ENCODE measurements at places on chromosomes 16 and 17.

DNA sequence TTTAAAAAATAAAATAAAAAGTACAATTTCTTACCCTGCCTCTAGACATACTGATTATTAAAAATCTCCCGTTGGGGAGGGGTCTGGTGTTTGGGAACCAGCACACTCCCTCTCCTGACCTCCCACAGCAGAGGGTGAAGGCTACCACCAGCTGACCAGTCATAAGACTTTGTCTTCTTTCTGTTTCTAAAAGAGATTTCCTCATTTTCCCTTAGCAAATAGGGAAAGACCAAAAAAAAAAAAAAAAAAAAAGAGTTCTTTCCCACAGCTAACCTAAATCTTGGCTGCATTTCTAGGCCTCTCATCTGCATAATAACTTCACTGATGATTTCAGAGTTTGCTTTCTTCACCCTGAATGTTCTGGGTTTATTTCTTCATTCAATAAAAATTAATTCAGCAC, 30.3 kb downstream of the CDK5RAP3 start:
- DNase-seq, result no peak

GRCh38 chr17:1787301-1787902, 25.5 kb downstream of the SERPINF1 start:
- no peak for DNase-seq

DNA sequence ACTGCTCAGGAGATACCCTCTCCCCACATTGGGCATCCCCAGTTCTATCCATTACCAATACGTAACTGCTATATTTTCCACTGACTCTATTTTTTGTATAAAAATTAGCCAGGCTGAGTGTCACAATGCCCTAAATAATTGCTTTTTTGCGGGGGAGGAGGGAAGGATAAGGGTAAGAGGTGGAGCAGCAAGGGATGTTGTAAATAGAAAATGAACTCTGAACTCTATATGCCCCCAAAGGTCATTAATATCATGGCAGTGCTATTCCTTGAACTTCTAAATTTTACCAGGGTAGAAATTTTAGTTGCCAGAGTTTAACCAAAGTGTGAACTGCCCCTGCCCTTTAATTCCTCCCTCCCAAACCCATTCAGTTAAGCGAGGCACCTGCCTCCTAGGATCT, 118.7 kb downstream of the SKAP1 start:
- no peak for DNase-seq

- no peak for DNase-seq
These were observed 284.1 kb downstream of the SOX9 start for GRCh38 chr17:72404872-72405271.

GRCh38 chr17:73973586-73974409, 229.7 kb upstream of the RPL38 start:
- DNase-seq, result no peak

DNA sequence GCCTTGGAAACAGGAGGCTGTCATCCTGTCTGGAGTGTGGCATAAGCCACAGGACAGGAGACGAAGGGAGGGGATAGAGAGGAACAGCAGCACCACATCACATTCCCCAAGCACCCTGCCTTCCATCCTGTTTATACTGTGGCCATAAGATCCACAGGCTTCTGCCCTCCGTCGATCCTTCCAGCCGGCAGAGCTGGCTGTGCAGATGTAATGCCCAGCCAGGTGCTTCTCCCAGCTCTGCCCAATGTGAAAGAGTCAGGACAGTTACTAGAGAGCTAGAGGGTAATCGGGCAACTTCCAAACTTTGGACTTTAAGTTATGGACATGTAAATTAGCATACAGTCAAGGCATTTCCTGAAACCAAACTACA, 368.4 kb downstream of the SOX9 start:
- no peak for DNase-seq

DNA sequence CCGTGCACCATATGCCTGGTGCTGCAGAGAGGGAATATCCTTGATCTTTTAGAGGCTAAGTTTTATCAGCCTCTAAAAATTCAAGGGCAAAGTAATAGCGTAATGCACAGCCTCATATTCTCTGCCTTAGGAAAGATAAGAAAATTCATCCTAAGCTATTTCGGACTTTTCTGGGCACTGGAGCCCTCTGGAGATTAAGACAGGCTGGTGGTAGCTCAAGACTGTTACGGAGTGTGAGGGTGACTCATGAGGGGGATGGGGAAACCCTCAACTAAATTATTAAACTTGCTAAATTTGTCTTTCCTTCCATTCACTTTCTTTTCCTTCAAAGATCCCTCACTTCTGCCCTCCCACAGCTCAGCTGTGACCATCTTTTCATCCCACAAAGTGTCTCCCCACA, 73.3 kb downstream of the RPH3AL start:
- no peak for DNase-seq

DNA sequence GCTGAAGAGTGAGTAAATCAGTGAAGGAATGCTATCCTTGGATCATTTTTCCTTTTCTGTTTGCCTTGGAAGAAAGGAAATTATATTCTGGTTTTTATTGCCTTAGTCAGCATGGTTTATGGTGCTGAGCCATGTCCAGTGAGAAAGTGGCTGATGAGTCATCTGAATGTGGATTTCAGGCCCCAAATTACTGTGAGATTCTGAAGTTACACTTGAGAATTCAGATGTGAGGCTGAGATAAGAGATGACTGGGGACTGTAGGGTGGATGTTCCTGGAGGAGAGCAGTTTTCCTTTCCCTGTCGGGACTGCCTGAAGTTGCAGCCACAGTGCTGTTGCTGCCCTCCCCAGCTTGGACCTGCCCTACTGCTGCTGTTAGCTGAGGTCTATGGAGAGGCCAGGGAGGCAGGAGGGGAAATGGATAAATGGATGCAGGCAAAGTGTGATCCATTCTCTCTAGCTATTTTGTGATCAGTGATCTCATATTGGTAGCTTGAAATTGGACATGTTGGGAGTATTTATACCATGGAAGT, 4.2 kb upstream of the MAP3K14 start:
- DNase-seq, result no peak

DNA sequence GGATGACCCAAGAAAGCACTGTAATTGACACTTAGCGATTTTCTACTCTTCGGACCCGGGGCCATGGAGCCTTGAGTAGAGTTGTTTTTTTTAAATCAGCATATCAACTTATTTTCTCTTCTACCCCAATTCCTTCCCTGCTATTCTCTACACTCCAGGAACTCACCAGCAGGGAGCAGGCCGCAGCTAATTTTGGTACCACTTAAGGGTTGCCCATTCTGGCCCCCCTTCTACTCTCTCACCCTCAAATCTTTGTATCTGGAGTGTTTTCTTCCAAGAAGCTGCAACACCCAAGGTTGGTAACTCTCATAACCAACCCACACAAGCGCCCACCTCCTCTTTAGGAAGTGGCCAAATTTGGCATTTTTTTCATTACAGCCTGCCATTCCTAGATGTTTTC, 5.5 kb upstream of the ERAL1 start:
- DNase-seq, result no peak

DNA sequence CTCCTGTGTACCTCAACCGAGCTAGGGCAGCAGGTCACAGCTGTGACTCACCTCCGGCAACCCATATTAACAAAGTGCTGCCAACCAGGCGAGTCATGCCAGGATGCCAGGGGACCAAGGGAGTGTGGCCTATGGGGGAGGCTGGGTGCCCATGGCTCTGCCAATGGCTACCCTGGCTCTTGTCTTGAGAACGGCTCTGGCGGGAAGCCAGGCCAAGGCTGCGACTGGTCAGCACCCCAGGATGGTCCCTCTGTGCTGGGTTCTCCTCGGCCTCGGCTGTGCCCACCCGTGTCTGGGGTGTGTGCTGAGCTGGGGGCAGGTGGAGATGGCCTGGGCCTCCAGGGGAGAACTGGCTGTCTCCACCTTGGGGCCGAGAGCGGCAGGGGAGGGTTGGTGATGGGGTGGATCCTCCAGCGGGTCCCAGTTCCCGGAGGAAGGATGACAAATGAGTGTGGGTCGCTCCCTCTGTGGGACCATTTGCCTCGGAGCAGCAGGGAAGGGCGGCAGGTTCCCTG, 75.8 kb downstream of the MRC2 start:
- DNase-seq, result no peak

DNA sequence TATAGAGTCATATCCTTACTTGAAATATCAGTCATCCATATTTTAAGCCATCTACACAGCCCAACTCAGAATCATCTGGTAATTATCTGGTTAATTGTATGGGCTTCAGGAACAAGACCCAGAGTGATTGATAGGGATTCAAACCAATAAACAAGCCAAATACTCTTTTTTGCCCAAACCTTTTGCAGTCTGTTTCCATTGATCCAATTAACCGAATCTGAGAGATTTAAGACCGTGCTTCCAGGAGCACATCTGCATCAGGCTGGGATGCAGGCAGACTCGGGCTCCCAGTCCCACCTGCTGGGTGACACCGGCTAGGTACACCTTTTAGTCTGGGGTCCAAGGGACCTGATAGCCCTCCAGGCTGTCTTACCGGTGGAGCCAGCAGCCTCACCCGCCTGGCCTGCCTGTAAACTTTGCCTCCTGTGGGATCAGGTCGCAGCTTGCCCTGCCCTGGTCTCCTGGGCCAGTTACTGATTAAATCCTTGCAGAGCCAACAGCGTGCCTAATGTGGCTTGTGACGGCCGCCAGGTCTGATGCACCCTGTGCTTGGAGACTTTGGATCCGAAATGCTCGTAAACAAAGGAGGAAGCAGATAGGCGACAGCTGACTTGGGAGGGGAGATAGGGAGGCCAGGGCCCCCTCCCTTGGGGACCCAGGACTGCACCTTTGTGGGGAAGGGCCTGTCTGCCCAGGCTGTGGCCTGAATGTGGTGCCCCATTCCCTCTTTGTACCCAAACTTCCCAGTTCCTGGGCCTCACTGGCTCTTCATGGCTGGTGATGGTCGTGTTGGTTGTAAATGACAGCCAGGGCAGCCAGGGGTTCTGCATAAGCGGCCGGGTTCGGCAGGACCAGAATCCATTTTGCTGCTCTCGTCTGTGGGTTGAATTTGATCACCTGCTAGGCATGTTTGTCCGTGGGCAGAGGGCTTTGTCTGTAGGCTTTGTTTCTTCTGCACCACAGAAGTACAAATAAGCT, 3.8 kb downstream of the CMIP start:
- DNase-seq, result no peak

DNA sequence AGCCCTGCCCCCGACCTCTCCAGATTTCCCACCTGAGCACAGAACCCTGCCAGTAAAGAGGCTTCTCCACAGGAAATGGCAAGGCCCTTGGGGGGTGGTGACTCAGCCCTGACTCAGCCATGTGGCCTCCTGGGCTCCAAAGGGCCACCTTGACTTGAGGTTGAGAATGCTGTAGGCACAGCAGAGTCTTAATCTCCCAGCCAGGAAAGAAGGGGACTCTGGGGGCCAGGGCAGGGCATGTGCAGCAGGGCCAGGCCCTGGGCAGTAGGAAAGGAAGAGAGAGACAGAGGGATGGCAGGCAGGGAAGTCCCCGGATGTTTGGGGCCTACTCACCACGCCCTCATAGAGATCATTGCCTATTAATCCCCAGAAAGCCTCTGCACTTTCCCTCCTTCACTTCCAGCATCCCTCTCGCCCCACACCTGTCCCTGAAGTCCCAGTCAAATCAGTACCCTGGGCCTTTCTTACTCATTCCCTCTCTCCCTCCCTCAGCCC, 4.8 kb upstream of the ITGA3 start:
- DNase-seq, result no peak

GRCh38 chr16:30104492-30104891, 8.5 kb upstream of the YPEL3 start:
- DNase-seq, result no peak

- DNase-seq, result no peak
These were observed 9.4 kb downstream of the C16orf89 start for GRCh38 chr16:5056352-5056751.

DNA sequence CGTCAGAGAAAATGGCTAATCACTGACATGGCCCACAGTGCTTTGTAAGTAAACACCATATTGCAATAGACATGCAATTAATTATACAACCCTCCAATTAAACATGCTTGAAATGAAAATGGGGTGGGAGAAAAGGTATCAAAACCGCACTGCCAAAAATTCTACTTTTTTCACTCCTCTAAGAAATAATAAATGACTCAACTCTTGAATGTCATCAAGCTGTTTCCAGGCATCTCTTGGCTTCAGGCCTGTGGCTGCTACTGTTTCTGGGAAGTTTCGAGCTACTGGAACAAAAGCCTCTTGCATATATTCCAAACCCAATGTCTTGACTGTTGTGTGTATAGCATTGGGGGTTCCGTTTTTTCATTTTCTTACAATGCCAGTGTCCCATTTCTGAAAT, 412.6 kb downstream of the RBFOX1 start:
- no peak for DNase-seq

DNA sequence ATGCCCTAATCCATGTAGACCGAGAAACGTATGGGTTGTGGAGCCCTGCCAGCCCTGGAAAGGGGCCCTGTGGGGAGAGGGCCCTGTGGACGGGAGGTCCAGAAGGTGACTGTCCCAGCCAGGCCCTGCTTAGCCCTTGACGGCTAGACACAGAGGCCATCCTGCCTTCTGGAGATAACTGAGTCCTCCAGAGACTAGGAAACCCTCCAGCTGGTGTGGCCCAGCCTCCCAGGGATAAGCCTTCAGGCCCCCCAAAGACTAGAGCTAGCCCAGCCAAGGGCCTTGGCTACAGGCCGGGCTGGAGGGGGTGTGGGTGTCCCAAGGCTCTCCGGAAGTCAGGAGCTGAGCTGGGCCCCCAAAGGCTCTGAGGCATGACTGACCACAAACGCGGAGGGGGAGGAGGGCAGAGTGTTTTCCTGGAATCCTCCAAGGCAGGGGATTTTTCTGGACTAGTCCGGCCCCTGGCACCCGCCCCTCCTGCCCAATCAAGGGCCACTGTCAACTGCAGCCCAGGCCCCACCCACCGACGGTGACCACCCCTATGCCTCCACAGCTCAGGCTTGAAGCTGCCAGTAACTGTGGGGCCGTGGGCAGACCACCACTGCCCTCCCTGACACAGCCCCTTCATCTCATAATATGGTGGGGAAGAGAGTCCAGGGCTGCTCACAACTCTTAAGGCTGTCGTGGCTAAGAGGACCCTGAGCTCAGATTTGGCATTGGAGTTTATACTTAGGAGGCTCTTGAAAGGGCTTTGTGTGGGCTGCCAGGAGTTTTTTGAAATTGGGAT, 885 bp upstream of the VASN start:
- DNase-seq, result no peak

- DNase-seq, result no peak
These were observed 53.1 kb upstream of the MARCHF10 start for GRCh38 chr17:62860962-62861873.

DNA sequence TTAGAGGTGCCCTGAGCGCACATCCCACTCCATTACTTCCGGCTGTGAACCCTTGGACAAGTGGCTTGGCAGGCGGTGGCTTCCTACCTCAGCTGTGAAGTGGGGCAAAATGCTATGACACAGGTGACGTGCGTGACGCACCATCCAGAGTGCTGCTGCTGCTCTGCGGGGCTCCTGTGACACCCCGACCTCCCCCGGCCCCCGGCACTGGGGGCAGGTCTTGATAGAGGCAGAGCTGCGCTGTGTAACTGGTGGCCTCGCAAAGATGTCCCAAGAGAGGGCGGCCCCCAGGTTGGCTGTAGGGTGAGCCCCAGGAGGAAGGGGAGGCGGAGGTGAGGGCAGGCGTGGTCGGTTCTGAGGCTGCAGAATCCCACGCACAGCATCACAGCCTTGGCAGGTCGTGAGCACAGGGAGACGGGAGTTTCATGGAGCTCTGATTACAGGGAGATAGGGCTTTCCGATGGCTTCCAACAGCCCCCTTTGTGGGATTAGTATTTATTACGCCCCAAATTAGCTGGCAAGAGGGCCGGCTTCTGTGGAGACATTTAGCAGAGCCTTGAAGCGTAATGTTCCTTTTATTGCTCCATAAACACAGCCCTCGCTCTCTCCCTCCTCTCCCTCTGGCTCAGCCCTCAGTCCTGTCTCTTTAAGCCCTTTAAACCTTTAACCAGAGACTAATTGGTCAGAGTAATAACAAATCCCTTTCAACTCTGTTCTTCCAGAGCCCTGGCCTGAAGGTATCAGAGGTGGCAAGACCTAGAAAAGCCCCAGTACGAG, 328.1 kb downstream of the C16orf95 start:
- DNase-seq, result no peak
